ENCODE measurements at places on chromosomes 16 and 17. TPM values are rescaled to one million over a fixed set of nuclear protein-coding genes. Genes with fewer than 3 reads are reported as not detected.
A peak's percentile ranks its signal among the peaks of the same experiment; 100 is the strongest.

NTN1 gene
- total RNA-seq = not detected

GRCh38 chr17:15442311-15443180, 24.9 kb downstream of the CDRT4 start:
- no peak for DNase-seq

- no peak for DNase-seq
Observed at GRCh38 chr17:45313421-45313771, 3.4 kb downstream of the MAP3K14 start.

DNA sequence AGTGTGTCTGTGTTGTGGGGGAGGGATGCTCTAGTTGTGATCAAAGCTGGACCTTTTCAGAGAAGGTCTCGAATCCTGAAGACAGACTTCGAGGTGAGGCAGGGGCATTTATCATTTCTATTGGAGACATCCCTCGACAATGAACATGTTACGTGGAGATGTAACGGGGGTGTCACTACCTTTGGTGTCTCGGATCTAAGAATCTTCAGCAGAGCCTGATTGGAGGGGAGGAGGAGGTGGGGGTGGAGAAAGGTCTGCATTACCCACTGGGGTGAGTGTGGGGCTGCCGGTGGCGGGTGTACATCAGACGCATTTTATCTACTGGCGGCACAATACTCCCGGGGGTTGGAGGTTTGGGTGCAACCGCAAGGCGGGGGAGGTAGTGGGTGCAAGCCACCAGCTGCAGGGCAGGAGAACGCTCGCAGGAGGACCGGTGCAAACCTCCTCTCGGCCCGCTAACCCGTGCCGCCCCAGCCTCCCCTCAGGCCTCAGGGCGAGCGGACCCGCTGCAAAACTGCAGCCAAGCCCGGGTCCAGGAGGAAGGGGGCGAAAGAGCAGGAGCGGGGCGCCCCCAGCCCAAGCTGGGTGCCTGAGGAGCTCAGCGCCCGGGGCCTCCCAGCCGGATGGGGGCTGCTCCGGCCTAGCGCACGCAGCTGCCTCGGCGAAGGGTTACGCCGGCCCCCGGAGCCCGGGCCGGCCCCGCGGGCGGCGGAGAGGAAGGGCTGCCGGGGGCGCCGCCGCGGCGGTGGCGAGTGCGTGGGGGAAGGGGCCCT, 735 bp downstream of the ZNF652 start:
- peak; percentile 64 for DNase-seq

C16orf89 gene
- total RNA-seq = not detected

- DNase-seq = no peak
Observed at GRCh38 chr16:81220349-81220748, 18.1 kb upstream of the BCO1 start.

DNA sequence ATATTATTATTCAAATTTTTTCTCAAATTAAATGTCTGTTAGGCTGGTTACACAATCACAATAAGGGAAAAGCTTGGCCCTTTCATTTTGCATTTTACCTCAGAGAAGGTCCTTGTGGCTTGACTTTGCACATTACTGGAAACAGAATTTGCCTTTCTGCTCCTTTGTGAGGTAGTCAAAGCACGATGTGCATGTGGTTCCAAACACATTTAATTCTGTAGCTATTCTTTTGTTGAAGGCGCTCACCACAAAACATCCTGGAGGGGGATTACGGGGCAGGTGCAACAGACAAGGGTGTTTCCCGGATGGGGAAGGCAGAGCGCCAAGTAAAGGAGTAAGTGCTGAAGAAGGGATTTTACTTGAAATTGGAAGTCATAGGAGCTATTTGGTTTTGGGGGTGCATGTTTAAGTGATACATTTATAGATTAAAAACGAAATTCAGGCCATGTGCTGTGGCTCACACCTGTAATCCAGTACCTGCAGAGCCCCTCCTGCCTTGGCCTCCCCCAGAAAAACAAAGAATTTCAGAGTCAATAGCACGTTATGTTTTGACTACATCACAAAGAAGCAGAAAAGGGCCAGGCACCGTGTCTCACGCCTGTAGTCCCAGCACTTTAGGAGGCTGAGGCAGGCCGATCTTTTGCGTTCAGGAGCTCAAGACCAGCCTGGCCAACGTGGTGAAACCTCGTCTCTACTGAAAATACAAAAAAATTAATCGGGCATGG, 31.2 kb upstream of the TENT4B start:
- DNase-seq = no peak

SNX20 gene
- not detected for total RNA-seq

ARL4D gene
- total RNA-seq = 16.7 TPM

DNA sequence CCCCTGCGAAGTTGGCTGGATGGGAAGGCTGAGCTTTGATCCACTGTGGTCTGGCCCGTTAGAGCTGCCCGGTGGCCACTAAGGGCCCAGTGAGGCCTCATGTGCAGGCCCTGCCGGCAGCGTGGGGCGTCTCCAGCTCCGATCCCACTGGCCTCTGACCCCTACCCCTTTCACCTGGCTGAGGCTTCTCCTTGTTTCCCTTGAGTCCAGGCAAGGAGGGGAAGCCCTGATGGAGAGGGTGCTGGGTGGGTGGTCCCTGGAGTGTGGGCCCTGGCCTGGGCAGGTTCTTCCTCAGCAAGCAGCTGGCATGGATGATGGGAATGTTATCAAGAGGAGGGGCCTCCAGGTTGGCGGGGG, 356.8 kb downstream of the SEC14L1 start:
- no peak for DNase-seq

SYCE1L gene
- total RNA-seq = not detected

DNA sequence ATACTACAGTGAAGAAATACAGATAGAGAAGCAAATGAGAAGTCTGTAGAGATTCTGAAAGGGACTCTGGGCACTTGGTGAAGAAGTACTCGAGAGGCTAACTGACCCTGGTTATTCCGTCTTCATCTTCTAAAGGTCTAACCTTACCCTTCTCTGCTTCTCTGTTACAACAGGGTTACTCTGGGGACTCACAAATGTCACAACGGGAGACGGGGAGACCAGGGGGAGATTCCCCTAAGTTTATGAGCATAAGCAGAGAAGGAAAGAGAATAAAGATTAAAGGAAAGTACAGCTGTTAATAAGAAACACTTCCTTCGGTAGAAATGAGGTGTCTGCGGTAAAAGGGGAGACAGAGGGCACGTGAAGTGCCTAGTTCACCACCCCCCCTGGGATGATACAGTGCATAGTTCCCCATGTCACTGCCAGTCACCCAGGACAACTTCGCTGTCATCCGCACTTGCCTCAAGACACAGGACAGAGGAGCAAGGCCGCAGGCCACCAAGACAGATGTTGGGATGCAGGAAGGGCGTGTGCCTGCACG, 75.2 kb upstream of the TRAP1 start:
- DNase-seq = no peak

GRCh38 chr17:18006495-18007239, 32.3 kb downstream of the ATPAF2 start:
- DNase-seq = no peak

DNA sequence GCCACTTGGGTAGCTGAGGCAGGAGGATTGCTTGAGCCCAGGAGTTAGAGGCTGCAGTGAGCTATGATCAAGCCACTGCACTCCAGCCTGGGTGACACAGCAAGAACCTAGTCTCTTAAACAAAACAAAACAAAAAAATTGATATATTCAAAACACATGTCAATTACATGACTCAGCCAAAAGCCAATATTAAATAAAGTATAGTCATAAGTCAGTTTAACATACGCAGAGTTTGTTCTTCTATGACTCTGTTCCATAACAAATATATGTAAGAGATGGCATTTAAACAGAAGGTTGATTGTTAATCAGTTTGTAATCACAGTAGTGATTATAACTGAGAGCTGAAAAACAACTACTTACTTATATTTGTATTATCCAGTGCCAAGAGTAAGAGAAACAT, 106.5 kb downstream of the CDH8 start:
- DNase-seq = no peak

DNA sequence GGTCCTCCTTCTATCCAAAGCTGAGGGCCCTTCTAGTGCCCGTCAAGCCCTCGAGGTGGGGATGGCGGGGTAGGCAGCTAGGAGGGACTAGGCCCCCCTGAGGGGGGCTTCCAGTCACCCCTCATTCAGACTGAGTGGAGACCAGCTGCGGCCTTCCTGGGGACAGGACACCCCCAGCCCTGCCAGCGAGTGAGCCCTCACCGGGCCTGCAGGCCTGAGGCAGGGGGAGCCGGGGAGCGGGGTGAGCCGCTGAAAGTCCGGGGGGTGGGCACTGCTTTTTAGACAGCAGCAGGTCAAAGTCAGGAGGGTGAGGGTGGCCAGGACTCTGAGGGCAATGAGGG, 8.7 kb upstream of the KREMEN2 start:
- DNase-seq = no peak

VAT1L gene
- not detected for total RNA-seq

GRCh38 chr16:29975134-29975538, 1.5 kb downstream of the TAOK2 start:
- DNase-seq = no peak

- no peak for DNase-seq
Observed at GRCh38 chr17:53313746-53314145, 509.0 kb upstream of the KIF2B start.

GRCh38 chr16:69471121-69471520, 46.7 kb downstream of the CYB5B start:
- DNase-seq = no peak

GRCh38 chr17:6070913-6071511, 833 bp downstream of the WSCD1 start:
- DNase-seq = peak; percentile 55

- no peak for DNase-seq
Observed at GRCh38 chr16:58098207-58099096, 30.7 kb downstream of the CFAP20 start.

DNA sequence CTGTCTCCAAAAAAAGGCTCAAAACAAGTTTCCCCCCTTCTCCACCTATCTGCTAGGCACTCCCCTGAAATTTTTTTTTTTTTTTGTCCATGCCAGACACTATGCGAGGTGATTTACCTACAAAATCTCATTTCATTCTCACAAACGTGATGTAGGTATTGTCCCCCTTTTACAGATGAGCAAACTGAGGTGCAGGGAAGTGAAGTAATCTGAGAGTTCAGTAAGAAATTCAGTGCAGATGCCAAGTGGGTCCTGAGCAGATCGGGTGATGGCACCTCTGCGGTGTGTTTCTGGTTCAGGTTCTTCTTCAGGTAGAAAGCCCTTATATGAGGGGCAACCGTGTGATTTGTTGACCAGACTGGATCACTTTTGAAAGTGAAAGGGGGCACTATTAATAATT, 9.7 kb downstream of the TBKBP1 start:
- no peak for DNase-seq

DNA sequence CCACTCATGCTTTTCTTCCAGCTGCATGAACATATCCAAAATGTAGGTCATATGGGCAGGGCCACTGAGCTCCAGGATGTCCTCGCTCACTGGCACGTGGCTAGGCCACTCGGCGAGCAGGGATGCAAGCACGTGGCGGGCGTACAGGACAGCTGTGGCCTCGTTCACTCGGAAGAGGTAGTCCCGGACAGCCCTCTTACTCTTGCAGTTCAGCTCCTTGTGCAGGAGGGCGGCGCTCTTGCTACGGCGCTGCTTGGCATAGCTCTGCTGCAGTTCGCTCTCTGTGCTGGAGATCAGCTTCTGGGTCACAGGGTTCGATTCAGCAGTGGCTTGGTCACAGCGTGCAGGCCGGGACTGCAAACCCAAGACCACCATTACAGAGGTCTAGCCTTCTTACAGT, 53.1 kb upstream of the ATP2A3 start:
- no peak for DNase-seq

CEMP1 gene
- 1.4 TPM for total RNA-seq

- DNase-seq = peak; percentile 21
Observed at GRCh38 chr17:82765371-82765770, 13.5 kb downstream of the TBCD start.

GRCh38 chr16:58843675-58844074, 109.6 kb upstream of the GOT2 start:
- no peak for DNase-seq

- peak; percentile 64 for DNase-seq
Observed at GRCh38 chr16:23952128-23952970, 116.6 kb downstream of the PRKCB start.

AANAT gene
- total RNA-seq = not detected

DNA sequence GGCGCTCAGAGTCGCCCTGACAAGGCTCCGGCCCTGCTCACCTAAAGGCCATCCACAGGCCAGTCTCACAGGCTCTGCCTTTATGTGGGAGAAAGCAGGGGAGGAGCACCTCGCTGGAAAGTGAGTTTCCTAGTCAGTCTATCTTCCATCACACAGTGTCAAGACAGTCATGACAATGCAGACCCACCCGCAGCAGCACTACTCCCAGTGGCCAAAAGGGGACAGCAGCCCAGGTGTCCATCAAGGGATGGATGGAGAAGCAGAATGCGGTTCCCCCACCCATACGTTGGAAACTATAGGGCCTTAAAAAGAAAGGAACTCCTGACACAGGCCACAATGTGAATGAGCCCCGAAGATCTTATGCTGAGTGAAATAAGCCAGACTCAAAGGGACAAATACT, 226.8 kb downstream of the ENGASE start:
- no peak for DNase-seq

- DNase-seq = no peak
Observed at GRCh38 chr16:22635357-22635761, 124.7 kb downstream of the NPIPB5 start.

DNA sequence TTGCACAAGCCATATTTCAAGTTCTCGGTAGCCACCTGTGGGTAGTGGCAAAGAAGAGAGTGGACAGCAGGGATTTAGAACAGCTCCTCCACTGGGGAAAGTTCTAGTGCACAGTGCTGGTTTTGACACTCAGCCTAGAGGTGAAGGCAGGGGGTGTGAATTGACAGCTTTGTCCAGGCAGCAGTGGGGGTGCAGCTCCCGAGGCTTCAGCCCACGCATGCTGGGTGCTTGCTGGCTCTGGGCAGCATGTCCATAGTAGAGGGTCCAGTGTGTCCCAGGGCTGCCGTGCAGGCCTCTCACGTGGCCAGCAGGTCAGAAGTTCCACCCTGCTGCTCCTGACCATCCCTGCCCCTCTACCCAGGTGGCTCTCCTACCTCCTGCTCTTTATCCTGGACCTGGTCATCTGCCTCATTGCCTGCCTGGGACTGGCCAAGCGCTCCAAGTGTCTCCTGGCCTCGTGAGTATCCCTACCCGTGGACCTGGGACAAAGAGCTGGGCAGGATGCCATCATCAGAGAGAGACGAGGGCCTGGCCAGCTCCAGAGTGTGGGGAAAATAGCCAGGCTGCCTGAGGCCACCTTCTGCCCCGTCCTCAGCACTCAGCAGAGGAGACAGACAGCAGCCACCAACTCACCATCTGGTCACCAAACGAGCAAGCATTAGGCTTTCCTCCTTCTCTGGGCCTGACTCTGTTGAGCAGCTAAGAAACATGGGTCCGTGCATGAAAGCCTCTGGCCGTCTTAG, 29.8 kb downstream of the TTYH2 start:
- peak; percentile 99 for DNase-seq

GRCh38 chr16:10180771-10181163, 1.5 kb downstream of the GRIN2A start:
- DNase-seq = peak; percentile 64

All from G401 (cell line).